GDM1 (cell line): ENCODE measurements at places on chromosomes 3 and 15.

DNA sequence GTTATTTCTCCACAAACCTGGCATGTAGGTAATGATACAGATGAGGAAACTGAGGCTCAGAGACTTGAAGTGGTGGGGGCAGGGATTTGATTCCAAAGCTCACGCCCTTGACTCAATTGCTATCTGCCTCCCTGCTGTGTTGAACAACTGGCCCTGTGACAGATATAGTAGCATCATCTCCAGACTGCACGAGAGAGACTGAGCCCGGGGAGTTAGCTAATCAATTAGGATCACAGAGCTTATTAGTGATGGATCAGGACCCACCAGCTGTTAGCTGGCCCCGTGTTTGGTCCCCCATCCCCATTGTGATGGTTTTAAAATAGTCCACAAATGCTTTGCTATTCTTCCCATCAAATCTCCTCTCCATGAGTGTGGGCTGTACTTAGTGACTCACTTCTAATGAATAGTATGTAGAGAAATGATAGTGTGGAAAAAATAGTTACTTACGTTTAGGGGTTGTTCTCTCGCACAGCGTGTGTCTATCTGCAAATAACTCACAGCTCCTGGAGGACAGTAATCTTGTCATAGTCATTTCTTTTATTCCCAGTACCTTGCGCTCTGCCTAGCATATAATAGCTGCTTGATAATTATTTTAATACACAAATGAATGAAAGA, 74.4 kb upstream of the KLF13 start:
- DNase-seq = no peak

DNA sequence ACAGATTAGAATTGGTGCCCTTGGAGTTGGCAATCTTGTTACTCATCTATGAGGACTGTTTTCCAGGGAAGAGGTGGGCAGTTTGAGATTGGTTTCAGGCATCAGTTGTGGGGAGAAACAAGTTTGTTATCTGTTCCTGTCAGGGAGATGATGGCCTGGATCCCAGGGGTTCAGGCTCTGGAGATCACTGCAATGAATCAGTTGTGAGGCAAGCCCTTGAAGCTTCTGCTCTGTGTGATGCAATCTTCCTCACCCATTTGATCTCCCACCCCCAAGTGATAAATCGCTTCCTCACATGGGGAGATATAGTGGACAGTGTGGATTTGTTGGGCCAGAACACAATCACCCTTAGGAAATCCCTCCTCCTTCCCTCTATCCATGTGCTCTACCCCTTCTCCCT, 276.6 kb upstream of the LRTM1 start:
- no peak for DNase-seq

DNA sequence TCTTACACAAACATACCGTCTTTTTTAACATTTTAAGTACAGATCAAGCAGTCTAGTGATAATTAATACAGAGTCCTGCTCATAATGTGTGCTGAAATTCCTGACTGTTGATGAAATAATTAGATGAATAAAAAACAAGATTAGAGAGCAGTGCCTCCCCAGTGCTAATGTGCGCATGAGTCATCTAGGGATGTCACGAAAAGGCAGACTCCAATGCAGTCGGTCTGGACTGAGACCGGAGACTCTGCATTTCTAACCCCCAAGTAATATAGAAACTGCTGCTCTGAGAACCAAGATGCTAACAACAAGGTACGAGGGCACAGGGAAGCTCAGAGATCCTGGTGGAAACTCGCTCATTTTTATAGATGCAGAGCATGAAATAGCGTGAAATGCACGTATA, 61.4 kb downstream of the COL8A1 start:
- no peak for DNase-seq

GRCh38 chr15:43762824-43763223, 13.9 kb downstream of the ELL3 start:
- DNase-seq = no peak

DNA sequence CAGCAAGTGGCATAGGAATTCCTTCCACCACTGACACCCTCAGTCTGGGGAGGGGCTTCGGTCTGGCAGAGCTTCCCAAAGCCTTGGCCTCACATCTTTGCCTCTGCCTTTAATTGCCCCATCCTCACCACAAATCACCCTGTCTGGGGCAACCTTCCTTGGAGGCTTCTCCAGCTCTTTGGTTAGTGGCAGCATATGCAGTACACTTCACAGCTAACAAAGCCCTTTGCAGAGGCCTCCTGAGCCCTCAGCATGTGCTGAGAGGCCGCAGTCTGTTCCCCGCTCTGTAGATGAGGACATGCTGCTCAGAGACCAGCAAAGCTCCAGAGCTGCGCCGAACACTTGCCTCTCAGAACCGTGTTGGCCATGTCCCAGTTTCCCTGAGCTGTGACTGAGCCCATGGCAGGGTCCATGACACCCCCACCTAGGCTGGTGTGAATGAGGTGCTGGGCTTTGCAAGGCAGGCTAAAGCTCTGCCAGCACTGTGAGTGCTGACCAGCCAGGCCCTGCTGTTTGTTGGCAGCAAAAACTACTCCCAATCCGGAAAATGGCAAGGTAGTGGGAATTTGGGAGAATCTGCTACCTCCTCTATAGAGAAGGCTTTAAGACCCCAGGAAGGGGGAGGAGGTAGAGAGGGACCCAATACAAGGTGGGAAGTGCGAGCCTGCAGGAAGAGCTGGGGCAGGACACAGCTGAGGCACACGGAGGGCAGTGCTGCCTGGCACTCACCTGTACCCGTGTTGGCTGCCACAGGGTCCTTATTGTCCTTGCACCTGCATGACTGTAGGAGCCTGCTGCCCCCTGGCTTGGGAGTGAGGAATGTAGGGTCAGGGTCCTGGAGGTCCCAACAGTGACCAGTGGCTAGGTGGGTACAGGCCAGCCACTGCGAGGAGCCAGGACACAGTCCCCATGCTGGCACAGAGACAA, 8.4 kb upstream of the KLF15 start:
- no peak for DNase-seq

GRCh38 chr15:50365971-50366370, 11.0 kb upstream of the GABPB1 start:
- no peak for DNase-seq

DNA sequence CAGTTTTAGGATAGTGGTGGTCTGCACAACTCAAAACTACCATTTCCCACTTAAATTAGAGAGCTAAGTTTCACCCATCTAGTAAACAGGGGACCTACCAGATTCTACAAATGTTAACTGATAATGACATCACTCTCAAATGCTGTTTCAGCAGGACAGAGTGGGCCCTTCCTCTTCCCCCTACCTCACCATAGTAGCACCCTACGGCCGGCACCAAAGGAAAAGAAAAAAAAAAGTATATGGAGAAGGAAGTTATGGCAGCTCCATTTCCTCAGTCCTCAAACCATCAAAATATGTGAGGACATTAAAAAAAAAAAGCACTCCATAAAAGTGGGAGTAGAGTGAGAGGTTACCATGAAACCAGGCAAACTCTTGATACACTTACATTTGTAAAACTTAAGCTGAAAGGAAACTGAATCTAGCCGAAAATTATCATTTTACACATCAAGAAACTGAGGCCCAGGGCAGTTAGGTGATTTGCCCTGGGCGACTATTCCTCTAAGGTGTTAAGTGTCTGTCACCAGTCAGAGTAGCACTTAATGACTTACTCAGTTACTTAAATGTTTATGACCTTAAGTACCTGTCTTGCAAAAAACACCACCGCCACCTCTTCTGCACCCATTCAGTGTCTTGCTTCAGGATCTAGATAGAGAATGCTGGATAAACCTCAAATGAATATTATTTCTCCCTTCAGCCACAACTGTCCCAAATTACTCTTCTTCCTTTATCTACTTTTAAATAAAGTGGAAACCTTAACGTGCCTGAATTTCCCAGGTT, 2.7 kb downstream of the MSL2 start:
- no peak for DNase-seq

DNA sequence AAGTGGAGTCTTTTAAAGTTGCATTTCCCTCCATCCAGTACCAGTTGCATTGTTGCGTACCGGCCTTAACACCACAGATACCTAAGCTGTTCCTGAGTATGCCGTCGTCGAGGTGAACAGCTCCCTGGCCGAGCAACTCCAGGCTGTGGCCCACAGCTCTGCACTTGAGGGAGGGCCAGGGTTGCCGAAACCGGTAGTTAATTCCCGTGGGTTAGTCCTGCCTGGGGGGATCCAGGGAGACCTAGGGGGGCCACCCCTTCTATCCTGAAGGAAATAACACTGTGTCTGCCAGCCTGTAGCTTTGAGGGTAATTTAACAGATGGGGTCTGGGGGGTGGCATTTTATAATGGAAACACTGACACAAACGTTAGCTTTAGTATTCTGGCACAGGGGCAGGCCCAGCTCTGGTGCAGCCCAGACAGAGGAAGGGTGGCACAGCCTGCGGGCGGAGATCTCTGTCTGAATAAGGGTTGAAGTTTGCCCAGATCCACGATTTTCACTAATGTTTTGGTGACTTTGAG, 60.8 kb downstream of the RGMA start:
- no peak for DNase-seq

DNA sequence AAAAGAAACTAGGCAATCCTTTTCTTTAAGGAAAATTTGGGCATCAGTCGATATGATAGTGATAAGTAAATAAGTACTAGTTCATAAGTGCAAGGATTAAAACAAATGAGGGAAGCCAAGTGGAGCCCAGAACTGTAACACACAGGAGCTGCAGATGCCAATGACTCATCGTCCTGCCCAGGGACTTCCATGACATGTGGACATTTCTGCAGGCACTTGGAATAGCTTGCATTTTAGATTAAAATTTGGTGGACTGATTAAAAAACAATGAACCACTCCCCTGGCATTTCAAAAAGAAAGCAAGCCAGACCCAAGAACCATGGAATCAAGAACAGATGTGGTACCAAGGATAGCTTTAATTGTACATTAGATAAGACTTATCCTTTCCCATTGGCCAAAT, 2.9 kb downstream of the SAMD7 start:
- no peak for DNase-seq

DNA sequence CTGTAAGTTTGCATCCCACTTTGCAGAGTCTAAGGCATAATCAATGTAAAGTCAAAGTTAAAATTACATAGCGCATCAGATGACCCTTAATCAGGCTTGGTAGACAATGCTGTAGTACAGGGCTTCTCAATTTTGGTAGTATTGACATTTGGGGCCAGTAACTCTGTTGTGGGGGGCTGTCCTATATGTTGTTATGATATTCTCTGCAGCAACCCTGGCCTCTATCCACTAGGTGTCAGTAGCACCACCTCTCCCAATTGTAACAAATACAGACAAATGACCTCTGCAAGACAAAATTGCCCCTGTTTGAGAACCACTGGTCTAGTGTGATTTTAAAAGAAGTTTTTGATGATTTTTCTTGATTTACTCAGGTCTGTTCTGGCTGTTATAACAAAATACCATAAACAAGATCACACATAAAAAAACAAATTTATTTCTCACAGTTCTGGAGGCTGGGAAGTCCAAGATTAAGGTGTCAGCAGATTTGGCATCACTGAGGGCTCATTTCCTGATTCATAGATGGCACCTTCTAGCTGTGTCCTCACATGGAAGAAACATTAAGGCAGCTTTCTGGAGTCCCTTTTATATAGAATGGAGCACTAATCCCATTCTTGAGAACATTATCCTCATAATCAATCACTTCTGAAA, 37.6 kb upstream of the SLC9A9 start:
- DNase-seq = no peak

DNA sequence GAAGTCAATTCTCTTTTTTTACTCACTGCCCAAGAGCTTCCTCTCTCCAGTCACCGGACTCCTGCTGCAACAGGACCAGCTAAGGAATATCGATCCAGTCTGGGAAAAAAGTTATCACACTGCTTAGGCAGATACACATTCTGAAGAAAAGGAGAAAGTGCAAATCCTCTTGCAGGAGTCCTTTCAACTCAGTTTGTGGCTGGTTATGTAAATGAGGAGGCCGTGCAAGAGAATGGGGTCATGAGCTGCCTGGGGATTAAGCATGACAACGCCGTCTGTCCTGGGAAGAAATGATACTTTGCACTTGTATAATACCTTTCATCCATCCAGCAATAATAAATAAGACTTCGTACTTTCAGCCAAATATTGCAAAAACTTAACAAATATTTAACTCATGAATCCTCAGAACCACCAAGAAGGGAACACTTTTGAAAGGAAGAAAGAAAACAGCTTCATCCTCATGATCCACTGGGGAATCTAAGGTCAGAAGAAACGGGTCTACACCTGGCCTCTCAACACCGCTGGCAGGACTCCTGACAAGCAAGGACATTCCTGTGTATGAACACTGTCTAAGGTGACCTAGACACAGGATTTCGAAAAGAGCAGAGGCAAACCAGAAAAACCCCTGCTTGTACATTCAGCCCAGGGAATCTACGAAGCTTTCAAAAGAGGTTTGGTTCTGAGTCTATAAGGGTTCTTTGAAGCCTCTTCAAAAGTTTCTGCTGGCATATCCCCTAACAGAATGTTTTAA, 13.1 kb upstream of the WWTR1 start:
- DNase-seq = no peak

DNA sequence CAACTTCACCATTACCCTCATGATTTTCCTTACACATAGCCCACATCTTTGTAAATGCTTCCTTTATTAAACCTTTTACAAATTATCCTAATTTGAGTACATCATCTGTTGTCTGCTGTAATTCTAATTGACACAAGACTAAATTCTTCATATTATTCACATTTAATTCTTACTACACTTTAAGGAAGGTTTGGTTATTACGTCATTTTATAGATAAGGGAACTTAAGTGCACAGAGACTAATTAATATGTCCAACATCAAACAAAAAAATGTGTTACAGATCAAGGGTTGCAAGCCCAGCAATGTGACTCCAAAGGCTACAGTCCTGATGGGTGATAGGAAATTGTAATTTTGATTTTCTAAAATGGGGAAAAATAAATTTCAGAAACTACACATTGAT, 289.1 kb upstream of the ZNF385D start:
- DNase-seq = no peak

DNA sequence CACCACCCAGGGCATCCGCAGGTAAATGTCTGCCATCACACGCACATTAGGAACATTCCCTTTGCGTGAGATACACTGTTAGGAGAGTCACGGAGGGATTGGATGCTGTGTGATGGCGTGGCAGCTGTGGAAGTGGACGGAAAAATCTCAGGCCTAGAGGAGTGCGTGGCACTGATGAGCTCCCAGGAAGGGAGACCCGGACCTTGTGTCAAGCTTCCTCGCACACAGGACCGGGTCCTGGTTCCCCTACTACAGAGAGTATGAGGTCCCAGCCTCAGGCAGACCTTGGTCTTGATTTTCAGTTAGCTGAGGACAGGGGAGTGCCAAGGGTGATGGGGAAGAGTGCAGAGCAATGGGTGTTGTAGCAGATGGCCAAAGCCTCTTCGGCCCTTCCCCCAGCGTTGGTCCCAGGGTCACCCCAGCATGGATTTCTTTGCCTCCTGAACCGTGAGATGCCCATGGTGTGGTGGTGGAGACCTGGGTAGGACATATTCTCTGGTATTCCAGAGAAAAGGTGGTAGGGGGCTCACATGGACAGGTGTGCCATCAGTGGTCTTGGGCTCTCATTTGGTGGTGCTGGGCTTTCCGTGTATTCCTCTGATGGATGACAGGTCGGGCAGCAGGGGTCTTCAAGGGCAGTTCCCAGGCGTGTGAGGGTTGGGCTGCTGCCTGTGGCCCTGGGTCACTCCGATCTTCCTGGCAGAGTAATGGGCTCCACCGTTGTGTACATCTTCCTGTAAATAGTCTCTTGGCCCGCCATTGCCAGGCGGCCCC, 105.1 kb downstream of the SNRPN start:
- no peak for DNase-seq

- no peak for DNase-seq
Observed at GRCh38 chr3:123782488-123782887, 101.6 kb downstream of the MYLK start.
